ENCODE measurements at places on chromosomes 2 and 18.

- no peak for DNase-seq
These were observed 946.9 kb upstream of the SOX11 start for GRCh38 chr2:4745056-4745991.

- DNase-seq = no peak
These were observed 313.1 kb downstream of the PLCL1 start for GRCh38 chr2:198117406-198118041.

- DNase-seq = peak; percentile 46
These were observed 1.4 kb downstream of the PPM1G start for GRCh38 chr2:27407798-27408491.

DNA sequence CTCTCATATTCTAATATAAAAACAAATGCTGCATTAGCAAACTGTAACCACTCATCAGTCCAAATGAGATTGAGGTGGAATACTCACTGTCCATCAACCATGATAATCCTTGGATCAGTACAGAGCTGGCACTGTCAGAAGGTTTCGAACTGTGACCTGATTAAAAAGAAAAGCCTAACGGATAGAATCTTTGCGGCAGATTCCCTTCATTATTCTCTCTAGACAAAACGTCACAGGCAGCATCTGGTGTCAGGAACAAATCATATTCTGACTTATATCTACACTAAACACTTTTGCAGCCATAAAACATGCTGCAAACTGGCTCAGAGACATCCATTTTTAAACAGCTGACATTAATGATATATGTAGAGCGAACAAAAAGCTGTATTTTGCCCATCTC lies 677.7 kb upstream of the NXPH2 start:
- no peak for DNase-seq

DNA sequence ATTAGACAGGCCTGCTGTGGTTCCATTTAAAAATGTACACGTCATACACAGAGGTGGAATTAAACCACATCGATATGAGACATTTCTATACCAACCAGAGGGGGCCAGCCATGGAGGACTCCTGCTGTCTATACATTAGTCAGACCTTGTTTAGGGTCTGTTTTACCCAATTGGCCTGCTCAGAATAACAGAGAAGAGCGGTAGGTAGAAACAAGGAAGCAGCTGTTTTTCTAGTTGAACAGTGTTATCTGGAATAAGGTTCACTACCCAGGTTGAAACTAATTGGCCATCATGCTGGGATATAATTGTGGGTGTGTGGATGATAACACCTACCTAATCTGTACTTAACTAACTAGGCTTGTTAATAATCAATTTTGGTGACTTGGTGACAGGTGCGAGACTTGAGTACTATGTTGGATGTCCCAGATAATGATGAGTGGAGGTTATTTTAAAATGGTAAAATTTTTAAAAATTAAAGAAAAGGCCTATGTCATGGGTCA lies 47.5 kb downstream of the RHBDD1 start:
- no peak for DNase-seq

DNA sequence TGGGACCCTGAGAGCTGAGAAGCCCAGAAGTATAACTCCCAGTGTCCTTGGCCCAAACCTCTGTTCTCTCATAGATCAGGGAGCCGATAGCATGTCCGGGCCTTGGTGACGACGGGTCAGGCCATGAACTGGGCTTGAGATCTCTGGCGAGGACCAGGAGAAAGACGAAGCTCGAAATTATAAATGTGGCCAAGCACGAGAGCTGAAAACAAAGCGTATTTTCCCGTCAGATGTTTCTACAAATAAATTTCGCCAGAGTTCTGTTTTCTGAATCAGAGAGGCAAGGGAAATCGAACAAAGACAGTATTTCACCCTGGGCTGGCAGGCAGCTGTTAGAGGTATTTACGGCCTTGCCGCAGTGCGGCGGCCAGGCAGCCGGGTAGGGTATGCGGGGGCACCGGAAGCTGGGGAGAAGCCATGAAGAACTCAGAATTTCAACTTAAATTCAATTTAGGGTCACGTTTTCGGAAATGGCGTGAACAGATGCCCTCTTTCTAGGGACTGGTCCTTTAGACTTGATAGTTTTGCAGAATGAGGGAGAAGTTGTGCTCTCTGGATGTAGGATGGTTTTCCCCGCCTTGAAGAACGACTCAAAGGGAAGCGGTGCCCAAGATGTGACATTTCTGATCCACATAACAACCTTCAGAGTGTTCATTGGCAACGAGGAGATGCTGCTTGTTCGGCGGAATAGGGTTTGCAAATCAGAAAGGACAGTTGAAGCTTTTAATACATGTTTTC lies 9.6 kb downstream of the HOXD8 start:
- no peak for DNase-seq

GRCh38 chr2:222878877-222879603 lies 18.2 kb downstream of the ACSL3 start:
- no peak for DNase-seq

DNA sequence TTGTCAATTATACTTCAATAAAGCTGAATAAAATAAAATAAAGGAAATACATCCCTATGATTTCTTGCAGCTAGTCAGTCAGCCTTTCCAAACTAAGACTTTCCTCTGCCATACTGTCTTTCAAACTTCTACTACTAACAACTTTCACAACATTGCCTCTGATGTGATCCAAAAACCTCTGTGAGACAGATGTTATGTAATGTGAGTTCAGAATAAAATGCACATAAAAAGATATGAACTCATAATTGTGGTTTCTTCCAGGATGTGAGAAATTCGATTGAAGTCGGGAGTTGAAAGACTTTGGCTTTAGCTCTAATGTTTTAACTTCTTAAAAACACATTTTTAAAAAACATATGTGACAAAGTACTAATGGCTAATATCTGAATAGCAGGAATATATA lies 98.7 kb downstream of the PIGN start:
- DNase-seq = no peak

DNA sequence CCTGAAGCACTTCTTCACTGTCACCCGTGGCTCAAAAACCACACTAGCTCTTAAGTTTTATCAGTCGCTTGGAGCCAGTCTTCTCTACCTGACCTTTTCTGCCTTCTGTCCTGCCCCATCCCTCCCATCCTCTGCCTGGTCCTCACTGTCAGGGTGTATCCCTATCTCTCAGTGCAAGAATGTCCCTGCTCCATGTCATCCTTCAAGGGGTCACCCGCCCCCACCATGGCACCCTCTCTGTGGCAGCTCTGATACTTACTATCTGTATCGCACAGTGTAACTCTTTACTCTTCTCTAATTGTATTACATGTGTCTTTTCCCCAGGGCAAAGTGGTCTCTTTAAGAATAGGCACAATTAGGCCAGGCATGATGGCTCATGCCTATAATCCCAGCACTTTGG lies 4.4 kb downstream of the VAMP5 start:
- DNase-seq = no peak

GRCh38 chr2:177733322-177733855 lies 339.2 kb downstream of the PDE11A start:
- no peak for DNase-seq

GRCh38 chr2:36433311-36434217 lies 78.0 kb downstream of the CRIM1 start:
- DNase-seq = no peak

DNA sequence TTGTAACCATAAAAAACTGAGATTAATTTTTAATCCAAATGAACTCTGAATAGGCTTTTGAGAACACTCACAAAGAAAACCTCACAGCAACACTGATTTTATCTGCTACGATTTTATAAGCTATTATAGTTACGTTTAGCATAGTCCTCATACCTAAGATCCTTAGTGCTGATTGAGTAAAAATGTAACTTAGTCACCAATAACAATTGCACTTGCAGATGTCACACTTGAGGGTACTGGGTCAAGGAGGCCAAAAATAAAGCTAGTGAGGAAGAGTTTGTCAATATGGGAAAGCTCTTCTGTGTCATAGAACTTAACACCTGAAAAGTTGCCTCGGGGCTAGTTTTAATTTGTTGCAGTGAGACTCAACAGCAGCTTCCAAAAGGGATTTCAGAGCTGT lies 706.5 kb upstream of the FAM98A start:
- no peak for DNase-seq

DNA sequence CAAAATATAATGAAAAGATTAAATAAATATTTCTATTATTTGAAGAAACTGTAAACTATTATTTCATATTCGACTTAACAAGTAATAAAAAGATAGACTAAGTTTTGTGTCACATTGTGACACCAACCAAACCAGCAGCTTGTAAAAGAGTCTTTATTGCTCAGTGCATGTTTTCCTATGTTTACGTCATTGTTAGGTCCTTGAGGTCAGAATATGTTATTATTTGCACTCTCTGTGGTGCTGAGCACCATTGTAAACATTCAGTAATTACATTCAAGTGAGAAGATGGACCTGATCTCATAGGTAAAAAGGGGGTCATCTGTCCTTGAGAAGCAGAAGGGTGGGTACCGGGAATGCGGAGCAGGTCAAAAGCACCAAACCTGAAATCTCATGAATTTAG lies 1999.1 kb upstream of the CELF4 start:
- no peak for DNase-seq

- DNase-seq = no peak
These were observed 9.4 kb upstream of the PAX3 start for GRCh38 chr2:222307978-222308730.

GRCh38 chr2:131588152-131588873 lies 60.6 kb downstream of the CCDC74A start:
- DNase-seq = no peak

DNA sequence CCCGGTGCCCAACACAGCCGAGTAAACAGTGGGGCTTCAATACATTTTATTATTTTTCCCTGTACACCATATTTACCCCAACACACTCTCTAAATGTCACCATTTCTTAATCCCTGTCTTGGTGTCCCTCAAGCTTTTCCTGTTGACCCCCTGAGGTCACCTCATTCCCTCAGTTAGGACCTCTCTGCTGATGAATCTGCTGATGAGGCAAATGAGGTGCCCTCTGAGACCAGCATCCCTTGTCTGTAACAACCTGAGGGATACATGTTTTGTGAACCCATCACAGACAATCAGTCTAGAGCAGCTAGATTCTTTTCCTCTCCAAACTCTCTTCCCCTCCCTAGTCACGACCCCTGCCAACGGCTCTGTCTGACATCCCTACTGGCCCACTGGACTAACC lies 127.6 kb downstream of the FSHR start:
- DNase-seq = no peak

DNA sequence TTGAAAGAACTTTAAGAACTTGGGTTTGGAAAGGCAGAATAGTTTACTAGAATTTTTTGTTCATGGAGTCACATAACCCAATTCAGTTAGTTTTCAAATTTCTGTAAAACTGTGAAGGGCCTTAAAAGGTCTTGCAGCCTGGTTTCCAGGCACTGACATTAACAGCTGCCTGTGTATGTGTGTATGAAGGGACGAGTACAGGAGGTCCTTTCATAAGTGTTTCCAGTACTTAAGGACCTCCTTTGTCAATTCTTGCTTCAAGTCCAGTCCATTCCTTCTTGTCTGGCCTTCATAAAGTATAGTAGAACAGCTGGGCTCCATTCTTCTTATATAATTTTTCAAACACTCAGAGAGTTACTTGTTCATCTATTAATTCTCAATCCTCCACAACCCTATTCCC lies 136.5 kb downstream of the NR4A2 start:
- DNase-seq = no peak

DNA sequence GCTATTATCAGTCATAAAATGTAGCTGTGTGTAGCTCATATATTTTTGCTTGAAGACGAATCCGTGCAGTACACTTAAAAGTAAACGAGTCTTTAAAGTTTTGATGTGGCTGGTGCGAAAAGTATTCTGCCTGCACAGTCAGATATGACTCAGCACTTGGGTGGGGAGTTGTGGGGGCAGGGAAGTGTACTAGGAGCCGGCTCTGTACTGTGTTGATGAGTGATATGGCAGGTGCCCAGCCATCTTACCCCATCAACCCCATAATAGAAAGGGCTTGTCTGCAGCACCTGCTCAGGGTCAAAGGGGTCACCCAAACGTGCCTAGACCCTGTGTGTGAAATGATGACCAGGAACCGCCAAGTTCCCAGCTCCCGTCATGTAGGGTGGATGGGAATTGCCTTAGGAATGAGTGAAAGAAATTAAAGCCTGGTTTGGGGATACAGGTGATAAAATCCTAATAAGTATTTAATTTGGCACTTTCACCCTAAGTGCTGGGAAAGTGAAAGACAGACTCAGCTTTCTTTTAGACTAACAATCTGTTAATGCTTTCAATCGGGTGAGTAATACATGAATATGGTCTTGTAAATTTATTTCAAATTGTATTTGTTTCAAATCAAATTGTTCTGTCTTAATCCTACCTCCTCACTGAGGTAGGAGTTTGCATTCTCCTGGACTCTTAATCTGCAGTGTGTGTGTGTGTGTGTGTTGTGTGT lies 48.0 kb downstream of the BCL2L11 start:
- no peak for DNase-seq

GRCh38 chr2:214261683-214262082 lies 149.2 kb upstream of the VWC2L start:
- no peak for DNase-seq

GRCh38 chr2:179068991-179069643 lies 19.2 kb upstream of the CCDC141 start:
- DNase-seq = no peak

- no peak for DNase-seq
These were observed 103.4 kb downstream of the ALMS1 start for GRCh38 chr2:73489053-73489452.

DNA sequence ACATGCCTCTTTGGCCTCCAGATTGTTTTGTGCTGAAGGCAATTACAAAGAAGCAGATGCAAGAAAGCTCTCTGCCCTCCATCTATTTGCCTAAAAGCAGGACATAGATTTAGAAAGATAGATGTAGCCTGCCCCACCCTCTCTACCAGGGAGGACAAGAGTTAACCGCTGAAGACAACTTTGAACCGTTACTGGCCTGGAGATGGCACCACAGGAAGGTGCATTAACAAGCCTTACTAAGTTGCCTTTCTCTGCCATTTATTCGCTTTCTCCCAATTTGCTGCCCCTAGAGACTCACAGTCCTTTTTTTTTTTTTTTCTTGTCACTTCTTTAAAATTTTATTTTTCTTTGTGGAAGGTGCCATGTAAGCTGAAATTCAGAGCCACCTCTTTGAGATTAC lies 28.8 kb upstream of the RMDN2 start:
- no peak for DNase-seq

GRCh38 chr2:95300450-95300849 lies 3.3 kb downstream of the KCNIP3 start:
- DNase-seq = no peak

DNA sequence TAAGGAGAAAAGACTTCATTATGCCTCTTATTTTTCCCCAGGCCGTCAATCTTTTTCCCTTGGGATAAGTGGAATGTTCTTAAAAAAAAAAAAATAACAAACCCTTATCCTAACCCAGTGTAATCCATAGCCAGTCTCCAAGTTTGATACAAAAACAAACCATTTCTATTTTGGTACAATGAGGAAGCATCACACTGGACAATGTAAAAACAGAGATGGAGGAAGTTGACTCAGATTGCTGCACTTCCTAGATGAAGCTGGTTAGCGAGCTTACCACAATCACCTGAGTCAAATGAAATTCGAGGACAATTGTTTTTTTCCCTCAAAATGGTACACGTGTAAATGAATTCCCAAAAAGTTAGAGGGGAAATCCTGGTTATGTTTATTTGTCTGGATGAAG lies 259.7 kb downstream of the TCF4 start:
- DNase-seq = no peak

- no peak for DNase-seq
These were observed 27.1 kb upstream of the FZD5 start for GRCh38 chr2:207796585-207797350.

Data from neuronal stem cell (in vitro differentiated cells).